ENCODE measurements at places on chromosomes 2 and 18.

GRCh38 chr2:237290261-237290660 is 123.7 kb downstream of the COL6A3 start:
- DNase-seq, result no peak

- DNase-seq, result no peak
These were observed 104.2 kb upstream of the PID1 start for GRCh38 chr2:229375251-229375650.

DNA sequence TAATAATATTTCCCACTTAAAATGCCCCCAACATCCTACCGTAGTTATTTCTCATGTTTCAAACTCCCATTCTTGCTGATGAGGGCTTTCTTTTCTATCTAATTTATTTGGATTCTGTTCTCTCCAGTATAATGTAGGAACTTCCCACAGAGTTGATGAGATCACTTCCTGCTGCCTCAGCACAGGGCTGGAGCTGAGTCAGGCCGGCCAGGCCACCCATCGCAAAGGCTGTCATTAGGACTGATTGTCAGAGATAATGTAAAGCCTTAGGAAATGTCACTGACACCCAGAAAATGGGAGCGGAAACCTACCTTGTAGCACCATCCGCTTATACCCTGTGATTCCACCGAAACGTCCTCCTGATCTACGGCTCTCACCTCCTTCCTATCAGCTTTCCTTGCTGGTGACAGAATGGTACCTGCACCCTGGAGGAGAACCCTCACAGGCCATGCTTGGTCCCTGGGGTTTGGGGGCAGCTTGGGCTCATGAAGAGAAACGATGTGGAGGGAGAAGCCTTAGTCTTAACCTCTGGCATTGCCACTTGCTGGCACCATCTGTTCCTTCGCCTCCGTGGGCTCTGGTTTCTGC is 672.8 kb upstream of the ID2 start:
- no peak for DNase-seq

GRCh38 chr2:148739454-148740105 is 95.0 kb downstream of the EPC2 start:
- no peak for DNase-seq

- DNase-seq, result no peak
These were observed 32.1 kb upstream of the SPAG16 start for GRCh38 chr2:213252206-213252605.

DNA sequence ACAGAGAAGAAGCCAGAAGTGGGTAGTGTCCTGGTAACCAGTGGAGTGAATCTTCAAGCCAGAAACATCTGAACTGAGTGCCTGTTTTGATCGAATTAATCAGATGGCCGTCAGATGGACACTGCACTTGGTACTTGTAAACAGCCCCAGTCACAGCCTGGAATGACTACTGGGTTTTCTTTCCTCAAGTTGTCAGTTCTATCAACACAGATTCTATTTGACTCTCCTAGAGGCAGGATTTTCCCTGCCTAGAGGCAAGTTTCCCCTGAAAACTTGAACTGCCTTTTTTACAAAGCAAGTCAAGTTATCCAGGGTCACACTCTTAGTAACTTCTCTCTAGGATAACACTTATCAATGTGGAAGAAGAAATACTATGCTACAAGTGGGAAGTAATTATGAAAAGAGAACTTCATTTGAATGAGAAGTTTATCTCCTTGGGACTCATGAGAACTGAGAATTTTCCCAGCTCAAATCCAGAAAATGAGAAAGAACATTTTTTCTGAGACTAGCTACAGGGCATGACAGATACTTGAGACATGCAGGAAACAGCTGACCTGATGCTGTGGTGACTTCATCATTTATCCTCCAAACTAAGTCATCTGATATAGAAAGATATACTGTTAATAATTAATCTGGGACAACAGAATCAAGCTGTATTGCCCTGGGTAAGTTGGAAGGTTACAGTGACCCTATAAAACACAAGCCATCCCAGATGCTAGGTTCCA is 36.0 kb downstream of the SULT1C2 start:
- no peak for DNase-seq

GRCh38 chr2:66389651-66390131 is 45.2 kb upstream of the MEIS1 start:
- DNase-seq, result no peak

DNA sequence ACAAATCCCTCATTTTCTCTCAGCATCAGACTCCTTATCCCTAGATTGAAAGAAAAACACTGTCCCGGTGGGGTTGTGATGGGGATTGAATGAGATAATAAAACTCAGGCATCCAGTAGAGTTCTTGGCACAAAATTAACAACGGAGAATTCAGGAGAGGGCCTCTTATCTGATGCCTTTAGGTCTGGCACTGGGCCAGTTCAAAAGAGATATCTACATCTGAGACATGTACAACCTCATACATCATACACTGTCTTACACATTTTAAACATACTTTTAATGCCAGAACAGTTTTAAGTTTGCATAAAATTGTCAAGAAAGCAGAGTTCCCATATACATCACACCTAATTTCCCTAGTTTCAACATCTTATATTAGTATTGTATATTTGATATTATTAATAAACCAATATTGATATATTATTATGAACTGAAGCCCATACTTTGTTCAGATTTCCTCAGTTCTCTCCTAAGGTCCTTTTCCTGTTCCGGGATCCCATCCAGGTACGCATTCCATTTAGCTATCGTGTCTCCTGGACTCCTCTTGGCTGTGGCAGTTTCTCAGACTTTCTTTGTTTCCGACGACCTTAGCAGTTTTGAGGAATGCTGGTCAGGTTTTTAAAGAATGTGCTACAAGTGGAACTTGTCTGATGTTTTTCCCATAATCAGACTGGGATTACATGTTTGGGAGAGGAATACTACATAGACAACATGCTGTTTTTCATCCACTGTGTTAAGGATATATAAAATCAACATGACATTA is 27.8 kb downstream of the NXPH2 start:
- DNase-seq, result no peak

DNA sequence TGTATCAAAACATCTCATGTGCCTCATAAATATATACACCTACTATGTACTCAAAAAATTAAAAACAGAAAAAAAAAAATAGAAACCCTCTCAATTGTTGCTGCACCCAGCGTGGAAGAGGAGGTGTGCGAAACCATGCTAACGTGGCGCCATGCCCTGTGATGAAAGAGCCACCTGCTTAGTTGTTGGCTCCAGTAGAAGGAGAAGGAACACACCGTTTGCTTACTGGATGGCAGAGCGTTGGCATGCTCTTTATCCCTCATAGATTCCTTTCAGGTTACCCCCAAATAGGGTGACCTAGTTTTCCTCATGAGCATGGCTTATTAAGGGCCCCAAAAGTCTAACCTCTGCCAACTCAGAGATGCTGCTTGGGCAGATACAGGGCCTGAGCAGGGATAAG is 332.1 kb downstream of the AGAP1 start:
- no peak for DNase-seq

DNA sequence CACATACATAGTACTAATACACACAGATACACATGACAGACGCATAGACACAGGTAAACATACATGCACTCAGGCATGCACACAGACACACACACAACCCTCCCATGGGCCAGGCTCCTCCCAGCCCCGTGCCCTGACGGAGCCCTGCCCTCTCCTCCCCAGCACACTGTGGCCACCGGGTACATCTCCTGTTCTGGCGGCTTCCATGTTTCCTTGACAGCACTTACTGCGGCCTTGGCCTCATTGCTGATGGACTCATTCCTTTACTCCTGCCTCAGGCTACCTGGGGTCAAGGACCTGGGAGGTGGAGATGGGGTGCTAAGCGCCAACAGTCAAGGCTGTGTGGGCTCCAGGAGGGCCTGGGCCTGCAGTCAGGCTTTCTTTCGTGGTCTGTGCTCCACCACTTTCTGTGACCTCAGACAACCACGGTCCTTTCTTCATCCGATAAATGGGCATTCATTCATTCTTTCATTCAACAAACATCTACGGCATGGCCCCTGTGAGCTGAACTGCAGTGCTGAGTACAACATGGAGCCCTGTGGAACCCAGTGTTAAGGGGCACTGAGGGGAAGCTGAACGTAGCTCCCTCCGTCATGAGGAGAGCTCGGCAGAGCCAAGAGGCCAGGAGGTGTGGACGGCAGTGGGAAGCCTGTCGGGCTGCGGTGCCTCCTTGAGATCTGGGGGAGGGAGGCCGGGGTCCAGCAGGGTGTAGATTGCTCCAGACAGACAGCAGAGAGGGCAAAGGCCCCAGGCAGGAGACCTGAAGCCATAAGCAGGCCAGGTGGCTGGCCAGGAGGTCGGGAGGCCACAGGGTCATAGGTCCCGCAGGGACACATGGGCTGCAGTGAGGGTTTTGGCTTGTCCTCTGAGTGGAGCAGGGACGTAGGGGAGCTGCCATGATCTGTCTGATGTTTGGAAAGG is 190.4 kb upstream of the HDAC4 start:
- no peak for DNase-seq

DNA sequence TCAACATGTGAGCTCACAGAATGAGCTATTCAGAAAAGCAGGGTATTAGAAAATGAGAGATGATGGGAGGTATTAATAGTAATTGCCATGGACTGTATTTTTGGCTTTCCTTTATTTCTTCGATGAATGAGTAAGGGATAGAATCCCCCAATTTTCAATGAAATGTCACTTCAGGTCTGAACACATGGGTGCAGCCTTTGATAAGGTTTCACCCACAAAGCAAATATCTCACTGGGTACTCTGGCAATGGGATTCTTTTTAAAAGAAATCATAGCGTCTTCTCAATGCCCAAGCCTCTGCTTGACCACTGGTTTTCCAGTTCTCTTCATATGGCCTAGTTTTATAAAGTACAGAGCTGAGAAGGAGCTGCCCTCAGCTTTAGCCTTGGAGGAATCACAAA is 610.5 kb upstream of the FANCL start:
- no peak for DNase-seq

DNA sequence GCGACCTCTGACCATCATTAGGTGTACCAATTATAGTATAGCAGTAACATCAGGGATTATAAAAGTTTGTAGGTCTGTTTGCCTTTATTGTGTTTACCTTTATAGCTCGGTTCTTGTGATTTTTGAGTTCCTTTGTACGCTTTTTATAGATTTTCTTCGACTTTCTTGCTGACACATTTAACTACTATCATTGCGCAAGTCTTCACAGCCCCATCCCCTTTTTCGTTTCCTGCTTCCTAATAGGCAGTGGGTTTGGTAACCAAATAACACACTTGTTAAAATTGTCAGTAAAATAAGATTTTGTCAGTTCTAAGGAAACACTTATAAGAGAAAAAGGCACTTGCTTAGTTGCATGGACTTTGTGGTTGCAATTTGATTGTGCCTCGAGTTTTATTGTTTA is 541.5 kb downstream of the LRP1B start:
- no peak for DNase-seq

DNA sequence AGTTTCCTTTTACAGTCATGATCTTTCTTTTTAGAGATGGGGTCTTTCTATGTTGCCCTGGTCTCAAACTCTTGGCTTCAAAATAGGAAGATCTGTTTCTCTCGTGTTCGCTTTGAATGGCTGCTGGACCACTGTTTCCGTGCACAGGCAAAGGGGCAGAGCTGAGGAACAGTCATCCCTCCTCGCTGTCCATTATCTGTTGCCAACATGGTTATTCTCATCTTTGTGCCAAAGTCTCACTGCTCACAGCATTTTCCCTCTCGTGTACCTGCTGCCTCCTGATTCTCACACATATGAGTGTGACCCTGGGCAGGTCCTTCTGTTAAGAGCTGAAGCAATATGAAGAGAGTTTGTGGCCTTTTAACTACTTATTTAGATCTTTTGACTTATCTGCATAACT is 28.0 kb upstream of the CCNYL1 start:
- no peak for DNase-seq

- no peak for DNase-seq
These were observed 46.1 kb downstream of the BCL11A start for GRCh38 chr2:60507211-60507965.

DNA sequence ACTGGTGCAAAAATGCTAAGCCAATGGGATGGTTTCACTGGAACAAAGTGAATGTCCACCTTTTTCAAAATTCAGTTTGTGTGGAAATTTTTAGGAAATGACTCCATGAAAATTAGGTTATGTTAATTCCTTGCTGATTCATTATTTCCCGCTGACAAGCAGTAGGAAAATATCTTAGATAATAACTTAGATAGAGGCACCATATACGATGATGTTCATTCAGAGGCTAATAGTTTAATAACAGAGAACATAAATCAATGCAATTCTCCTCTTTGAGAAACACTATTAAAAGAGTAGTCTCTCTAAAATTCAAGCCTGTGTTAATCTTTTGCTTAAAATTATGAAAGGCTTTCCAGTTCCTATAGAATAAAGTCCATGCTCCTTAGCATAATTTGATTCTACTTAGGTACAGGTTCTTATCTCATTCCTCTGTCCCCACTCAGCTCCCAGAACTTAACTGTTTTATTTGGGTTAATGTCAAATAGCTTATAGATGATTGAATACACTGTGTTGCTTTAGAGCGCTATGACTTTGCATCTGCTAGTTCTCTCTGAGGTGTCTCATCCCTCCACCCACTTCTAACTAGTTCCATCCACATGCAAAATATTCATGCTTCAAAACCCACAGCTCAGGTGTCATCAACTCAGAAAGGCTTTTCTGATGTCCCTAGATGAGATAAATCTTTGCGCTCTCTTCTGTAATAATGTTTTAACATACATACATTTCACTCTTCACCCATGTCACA is 503.6 kb downstream of the ERBB4 start:
- DNase-seq, result no peak

GRCh38 chr2:188725746-188726360 is 248.3 kb upstream of the COL3A1 start:
- no peak for DNase-seq

- no peak for DNase-seq
These were observed 226.5 kb downstream of the PID1 start for GRCh38 chr2:229044581-229044980.

GRCh38 chr2:67950018-67950417 is 112.8 kb downstream of the C1D start:
- DNase-seq, result no peak

DNA sequence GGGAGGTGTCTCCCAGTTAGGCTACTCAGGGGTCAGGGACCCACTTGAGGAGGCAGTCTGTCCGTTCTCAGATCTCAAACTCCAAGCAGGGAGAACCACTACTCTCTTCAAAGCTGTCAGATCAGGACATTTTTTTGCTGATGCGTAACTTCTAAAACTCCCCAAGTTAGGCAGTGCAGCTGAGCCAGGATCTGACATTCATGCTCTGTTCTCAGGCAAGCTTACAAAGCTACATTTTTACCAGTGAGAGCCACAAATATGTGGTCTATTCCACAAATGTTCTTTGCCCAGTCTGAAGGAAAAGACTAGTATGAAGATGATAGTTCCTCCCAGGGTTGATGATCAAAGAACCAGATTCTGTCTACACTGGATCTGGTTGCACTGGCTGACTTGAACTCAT is 184.1 kb downstream of the MTCL1 start:
- DNase-seq, result no peak

DNA sequence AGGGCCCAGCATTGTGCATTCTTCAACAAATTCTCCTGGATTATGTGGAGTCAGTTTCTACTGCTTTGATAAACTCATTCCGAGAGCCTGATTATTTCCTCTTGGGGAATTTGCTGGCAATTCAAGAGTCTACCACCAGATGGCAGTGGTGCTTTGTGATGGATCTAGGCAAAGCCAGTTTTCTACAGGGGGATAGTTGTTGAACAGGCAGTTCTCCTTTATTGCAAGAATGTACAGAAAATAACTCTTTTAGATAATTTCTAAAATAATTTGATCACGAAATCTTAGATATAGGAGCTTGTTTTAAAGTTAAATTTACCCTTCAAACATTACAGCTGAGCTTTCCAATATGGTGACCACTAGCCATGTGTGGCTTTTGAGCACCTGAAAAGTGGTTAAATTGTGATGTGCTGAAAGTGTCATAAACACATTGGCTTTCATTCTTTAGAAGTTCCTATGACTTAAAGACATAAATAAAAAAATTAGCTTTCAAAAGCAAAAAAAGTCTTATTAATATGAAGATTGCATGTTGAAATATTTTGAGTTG is 66.7 kb upstream of the HAAO start:
- DNase-seq, result peak; percentile 56

- no peak for DNase-seq
These were observed 131.6 kb downstream of the NXPH2 start for GRCh38 chr2:138648606-138649005.

Measured in activated gamma-delta T cell treated with Interleukin-2 at 50 U/mL for 16 hours (primary cell).